ENCODE measurements at places on chromosomes 3 and 15.

GRCh38 chr15:45539680-45540079, 17.1 kb upstream of the SLC30A4 start:
- DNase-seq = no peak

DNA sequence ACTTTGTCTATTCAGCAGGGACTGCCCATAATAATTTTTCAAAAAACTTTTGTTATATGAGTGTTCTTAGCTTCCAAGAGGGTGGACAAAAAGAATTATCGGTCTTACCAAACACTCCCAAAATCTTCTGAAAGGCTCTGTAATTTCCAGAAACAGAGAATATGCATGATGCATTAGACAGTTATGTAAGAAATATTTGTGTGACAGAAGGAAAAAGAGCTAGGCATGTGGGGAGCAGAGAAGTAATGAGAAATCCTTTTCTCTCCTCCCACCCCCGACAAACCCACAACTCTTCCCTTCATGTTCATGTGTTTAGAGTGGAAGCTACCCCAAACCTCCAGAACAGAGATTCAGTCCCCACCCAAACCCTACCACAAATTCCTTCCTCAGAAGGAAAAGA, 86.8 kb downstream of the MYO5A start:
- DNase-seq = no peak

DNA sequence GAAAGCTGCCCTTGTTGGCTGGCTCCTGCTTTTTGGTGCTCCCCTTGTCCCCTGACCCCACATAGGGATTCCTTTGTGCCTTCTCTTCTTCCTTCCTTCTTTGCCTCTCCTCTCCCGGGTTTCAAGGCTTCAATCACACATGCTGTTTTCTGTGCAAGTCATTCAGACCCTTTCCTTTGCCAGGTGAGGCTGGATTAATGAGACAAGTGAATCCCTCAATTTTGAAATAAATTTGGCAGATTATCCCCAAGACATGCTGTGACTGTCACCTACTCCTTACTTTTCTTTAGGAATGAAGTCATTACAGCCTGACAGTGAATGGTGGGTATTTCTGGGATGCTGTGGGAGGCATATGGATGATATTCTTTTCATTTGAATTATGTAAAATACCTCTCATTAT, 259.0 kb upstream of the RGMA start:
- no peak for DNase-seq

- no peak for DNase-seq
These were observed 145.5 kb downstream of the SQOR start for GRCh38 chr15:45780352-45780751.

DNA sequence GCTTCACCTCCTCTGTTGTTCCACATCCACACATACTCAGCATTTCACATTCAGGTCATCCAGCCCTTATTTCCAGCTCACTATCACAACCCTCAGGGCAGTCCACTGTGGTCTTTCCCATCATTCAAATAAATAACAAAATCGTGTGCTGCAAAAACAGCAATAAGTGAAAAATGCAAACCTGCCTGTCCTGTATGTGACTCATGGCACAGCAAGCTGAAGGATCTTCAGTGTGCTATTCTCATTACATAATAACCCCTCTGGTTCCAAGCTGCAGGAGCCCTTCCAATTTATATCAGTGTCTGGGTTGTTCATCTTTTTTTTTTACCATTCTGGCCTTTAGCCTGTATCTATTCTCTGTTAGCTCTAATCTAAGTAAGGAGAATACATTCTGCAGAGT, 185.3 kb upstream of the UBE2E2 start:
- no peak for DNase-seq

DNA sequence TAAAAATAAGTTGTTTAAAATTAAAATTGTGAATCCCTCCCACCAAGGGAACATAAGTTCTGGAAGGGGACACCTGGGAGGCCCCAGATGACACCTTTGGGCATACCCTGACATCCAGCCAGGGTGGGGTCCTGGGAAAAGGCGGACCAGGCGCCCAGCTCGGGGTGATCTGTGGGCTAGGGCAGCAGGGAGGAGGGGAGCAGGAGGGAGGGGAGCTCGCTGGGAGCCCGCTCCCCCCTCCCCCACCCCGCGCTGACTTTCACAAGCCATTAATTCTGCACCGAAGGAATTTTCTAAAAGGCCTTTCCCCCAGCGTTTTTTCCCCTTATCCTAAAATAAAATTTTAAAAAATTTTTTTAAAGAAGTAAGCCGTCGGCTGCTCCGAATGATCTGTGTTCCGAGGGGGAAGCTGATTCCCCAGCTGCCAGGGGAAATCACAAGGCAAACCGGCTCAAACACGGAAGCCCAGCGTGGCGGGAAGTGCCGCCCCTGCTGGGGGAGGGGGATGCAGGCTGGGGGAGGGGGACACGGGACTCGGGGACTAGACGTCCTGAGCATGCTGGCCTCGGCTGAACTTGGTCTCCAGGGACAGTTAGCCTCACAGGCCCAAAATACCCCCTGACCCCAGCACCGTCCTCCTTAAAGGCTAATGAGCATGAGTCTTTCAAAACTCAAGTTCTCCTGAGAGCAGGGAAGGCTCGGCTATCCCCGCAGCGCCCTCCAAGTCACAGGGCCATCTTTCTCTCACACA, 13.9 kb downstream of the PLXND1 start:
- DNase-seq = peak; percentile 41

DNA sequence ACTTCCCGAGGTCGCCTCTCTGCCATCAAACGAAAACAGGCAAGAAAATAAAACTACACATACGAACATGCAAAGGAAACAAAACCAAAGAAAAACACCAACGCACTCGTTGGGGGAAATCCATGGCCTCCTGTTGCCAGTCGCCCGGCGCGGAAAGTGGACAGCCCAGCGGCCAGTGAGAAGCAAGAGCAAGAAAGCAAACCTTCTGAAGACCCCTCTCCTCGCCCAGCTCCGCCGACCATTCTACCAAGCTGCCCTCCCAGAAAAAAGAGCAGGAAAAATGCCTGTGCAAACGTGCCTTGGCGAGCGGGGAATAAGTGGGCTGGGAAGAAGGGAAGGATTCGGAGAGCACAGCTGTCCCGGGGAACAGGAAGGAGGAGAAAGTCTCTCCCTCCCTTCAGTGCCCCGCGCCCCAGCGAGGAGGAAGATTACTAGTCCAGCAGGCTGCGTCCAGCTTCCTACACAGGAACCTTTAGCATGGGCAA, 802 bp upstream of the NECTIN3 start:
- DNase-seq = no peak

DNA sequence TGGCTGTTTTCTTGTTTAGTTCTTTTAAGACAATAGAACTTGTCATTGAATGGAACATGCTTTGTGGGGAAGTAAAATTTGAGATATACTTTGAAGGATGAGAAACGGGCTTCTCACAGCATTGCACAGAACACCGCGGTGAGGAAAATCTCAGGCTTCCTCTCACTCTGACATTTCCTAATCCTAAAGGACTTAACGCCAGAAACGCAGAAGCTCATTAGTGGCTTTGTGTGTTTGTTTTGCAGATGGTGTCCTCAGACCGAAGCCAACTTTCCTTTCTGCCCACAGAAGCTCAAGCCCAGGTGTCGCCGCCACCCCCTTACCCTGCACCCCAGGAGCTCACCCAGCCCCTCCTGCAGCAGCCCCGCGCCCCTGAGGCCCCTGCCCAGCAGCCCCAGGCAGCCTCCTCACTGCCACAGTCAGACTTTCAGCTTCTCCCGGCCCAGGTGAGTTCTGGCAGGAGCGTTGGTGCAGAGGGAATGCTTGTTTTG, 78.9 kb upstream of the BLM start:
- DNase-seq = no peak

DNA sequence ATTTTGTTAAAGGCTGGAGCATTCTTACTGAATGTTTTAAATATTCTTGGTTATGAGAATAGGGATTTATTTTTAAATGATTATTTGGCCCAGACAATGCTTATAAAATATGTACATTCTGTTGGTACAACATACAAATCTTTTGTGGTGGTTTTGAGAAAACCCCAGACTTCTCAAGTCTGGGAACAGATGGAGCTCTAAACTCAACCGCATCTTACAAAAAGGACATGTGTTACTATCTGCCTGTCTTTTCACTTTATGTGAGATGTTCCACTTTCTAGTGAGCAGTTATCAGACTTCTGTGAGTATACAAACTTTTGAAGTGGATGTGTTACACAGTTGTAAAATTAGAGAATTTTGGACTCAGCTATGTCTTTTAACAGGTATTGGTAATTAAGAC, 135.5 kb upstream of the RBMS3 start:
- no peak for DNase-seq

DNA sequence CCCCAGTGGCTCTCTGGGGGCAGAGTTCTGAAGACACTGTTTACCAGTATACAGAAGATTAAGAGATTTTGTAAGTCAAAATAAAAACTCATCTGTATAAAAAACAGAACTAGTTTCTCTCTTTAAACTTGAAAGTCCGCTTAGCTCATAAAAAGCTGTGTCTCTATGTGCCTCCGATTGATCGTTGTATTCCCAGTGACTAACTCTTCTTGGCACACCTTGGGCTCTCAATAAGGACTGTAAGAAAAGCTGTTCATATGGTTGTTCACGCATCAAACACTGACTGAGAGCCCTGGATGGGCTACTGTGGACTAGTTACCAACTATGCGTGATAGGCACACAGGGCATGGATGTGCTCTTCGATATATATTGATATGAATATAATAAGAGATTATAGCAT, 107.9 kb downstream of the P3H2 start:
- no peak for DNase-seq

- DNase-seq = no peak
These were observed 29.3 kb downstream of the MTMR10 start for GRCh38 chr15:30962079-30962478.

GRCh38 chr3:36557021-36557707, 176.9 kb downstream of the STAC start:
- DNase-seq = no peak

DNA sequence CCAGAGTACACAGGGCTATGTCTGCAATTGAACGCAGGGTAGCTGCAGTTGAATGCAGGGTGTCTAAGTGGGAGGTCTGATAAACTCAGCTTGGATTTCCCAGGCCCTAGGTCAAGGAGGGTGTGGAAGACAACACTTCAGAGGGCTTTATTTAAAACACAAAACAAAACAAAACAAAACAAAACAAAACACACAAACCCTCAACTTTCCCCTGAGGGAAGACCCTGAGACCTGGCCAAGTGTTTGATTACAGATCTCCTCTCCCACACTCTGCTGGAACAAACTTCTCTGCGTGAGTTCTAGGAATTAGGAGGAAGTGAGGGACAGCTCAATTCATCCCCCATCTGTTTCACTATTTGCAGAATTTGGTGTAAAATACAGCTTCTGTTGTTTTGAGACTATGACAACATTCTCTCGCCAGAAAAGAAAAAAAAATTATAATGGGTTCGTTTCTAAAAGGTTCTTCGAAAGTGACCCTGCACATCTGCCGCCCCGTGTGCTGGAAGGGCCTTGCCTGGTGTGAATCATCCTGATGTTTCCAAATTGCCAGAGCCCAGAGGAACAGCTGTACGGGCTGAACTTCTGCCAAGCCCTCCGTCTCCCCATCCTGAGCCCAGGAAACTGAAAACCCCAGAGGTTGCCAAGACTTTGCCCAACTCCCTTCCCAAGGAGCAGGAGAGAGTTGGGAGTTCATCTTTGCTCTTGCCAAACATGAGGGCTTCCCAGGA, 73.3 kb upstream of the RAD18 start:
- peak; percentile 30 for DNase-seq

GRCh38 chr3:15831927-15832326, 34.1 kb upstream of the ANKRD28 start:
- DNase-seq = no peak
